ENCODE measurements at places on chromosomes 11 and 22.
A peak's percentile ranks its signal among the peaks of the same experiment; 100 is the strongest.

DNA sequence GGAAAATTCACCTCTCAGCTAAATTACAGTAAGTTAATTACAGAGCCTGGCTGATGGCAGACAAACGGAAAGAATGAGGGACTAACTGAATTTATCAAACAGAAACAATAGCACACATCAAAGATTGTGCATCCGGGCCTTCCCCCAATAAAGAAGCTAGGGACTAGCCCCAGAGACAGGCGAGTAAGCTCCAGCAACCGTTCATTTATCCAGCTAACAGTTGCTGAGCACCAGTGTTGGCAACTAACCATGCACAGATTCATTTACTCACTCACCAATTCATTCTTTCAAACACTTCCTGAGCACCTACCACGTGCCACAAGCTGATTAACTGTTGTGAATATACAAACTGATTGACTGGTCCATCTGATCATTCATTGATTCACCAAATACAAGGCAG, 51.2 kb downstream of the SMCO4 start:
- peaks cover 4% of the 10 kb centered on the region for H3K36me3 ChIP-seq
- no peak for DNase-seq
- H3K4me1 ChIP-seq = peaks cover 8% of the 10 kb centered on the region
- H3K27me3 ChIP-seq = no peaks in the 10 kb centered on the region
- no peak overlapping the region for H3K4me3 ChIP-seq

DNA sequence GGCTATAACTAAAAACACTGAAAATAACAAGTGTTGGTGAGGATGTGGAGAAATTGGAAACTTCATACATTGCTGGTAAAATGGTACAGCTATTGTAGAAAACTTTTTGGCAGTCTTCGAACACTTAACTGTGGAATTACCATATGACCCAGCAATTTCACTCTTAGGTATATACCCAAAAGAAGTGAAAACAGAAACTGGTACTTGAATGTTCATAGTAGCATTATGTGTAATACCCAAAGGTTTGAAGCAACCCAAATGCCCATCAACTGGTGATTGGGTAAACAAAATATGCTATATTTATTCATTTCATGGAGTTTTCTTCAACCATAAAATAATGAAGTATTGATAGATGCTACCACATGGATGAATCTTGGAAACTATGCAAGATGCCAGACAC, 40.8 kb upstream of the FTH1 start:
- H3K4me1 ChIP-seq = peaks cover 7% of the 10 kb centered on the region
- H3K27ac ChIP-seq = no peak overlapping the region
- no peak overlapping the region for H3K4me3 ChIP-seq
- H3K27me3 ChIP-seq = no peaks in the 10 kb centered on the region

- no peak overlapping the region for H3K27ac ChIP-seq
- no peak overlapping the region for H3K4me3 ChIP-seq
- DNase-seq = peak; percentile 9
- peaks cover 44% of the 10 kb centered on the region for H3K27me3 ChIP-seq
Observed at GRCh38 chr11:134510233-134511040, 98.4 kb upstream of the B3GAT1 start.

GRCh38 chr11:120073196-120073595, 64.7 kb downstream of the TRIM29 start:
- H3K27me3 ChIP-seq = no peaks in the 10 kb centered on the region
- H3K4me3 ChIP-seq = no peak overlapping the region
- no peak overlapping the region for H3K27ac ChIP-seq
- H3K4me1 ChIP-seq = peaks cover 24% of the 10 kb centered on the region

GRCh38 chr11:44939673-44940395, 10.8 kb downstream of the TP53I11 start:
- no peak overlapping the region for H3K27ac ChIP-seq
- H3K36me3 ChIP-seq = peaks cover 5% of the 10 kb centered on the region
- H3K27me3 ChIP-seq = no peaks in the 10 kb centered on the region
- no peak overlapping the region for H3K4me3 ChIP-seq
- no peak for DNase-seq

GRCh38 chr11:10622957-10623791, 54.7 kb upstream of the LYVE1 start:
- H3K36me3 ChIP-seq = no peaks in the 10 kb centered on the region
- H3K27ac ChIP-seq = no peak overlapping the region
- no peak overlapping the region for H3K4me3 ChIP-seq
- no peak for DNase-seq

GRCh38 chr11:69439651-69440464, 41.6 kb upstream of the LINC01488 start:
- no peaks in the 10 kb centered on the region for H3K36me3 ChIP-seq
- no peak for DNase-seq
- peaks cover 46% of the 10 kb centered on the region for H3K4me1 ChIP-seq
- H3K4me3 ChIP-seq = no peak overlapping the region
- H3K27ac ChIP-seq = no peak overlapping the region

DNA sequence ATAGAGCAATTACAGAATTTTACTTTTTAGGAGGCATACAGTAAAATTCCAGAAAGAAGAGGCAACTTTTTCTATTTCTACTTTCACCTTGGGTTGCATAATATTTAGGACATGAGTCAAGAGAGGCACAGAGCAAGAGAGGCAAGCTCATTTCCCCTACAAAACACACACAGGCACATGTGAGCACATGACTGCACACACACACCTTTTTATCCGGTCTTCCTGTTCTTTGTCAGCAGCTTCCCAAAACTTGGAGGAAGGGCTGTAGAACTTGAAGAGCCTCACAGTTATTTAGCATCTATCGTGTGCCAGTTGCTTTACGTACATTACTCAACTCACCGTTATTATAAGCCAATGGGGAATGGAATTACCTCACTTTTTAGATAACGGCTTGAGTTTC, 37.8 kb upstream of the CCDC179 start:
- H3K4me1 ChIP-seq = no peaks in the 10 kb centered on the region
- no peak for DNase-seq
- no peak overlapping the region for H3K27ac ChIP-seq
- no peaks in the 10 kb centered on the region for H3K36me3 ChIP-seq

DNA sequence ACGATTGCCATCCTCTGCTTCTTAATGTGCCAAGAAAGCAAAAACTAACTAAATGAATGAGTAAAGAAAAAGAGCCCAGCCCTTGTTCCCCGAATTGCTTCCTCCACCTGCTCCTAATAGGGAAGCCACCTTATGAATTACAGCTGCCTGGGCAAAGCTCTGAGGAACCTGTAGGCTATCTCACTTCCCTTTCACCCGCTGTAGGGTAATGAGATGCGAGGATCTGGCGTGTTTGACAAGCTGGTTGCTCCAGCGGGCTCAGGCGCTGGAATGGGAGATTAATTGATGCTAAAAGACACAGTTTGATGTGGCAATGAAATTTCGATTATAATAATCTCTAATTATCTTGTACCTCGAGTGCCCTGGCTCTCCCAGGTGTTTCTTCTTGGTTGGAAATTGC, 256.4 kb downstream of the NTM start:
- H3K27me3 ChIP-seq = peaks cover 9% of the 10 kb centered on the region
- no peak overlapping the region for H3K27ac ChIP-seq
- no peaks in the 10 kb centered on the region for H3K36me3 ChIP-seq
- no peak for DNase-seq

GRCh38 chr11:110147962-110148709, 54.9 kb downstream of the ZC3H12C start:
- H3K27ac ChIP-seq = no peak overlapping the region
- no peak for DNase-seq
- no peaks in the 10 kb centered on the region for H3K27me3 ChIP-seq

DNA sequence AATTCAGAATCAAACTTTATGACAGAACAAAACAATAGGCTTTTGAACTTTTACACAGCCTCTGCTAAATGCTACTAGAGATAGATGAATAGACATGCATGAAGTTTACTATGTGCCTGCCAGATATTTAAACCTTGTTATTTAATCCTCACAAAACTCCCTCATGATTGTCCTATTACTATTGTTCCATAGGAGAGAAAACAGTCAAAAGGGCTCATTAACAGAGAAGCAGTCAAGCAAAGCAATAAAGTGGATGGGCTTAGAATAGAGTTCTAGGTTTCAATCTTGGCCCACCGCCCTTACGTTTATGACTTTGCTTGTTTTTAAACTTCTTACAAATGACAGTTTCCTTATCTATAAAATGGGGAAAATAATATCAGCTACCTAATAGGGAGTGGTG, 12.9 kb downstream of the CWC15 start:
- H3K4me1 ChIP-seq = no peaks in the 10 kb centered on the region
- no peak for DNase-seq
- H3K4me3 ChIP-seq = no peak overlapping the region
- no peak overlapping the region for H3K27ac ChIP-seq

GRCh38 chr22:40666151-40666848, 13.0 kb upstream of the MCHR1 start:
- no peaks in the 10 kb centered on the region for H3K27me3 ChIP-seq
- H3K4me1 ChIP-seq = peaks cover 18% of the 10 kb centered on the region
- H3K36me3 ChIP-seq = no peaks in the 10 kb centered on the region
- peak overlapping the region; percentile 39 for H3K27ac ChIP-seq

GRCh38 chr11:67632175-67632981, 2.6 kb upstream of the NUDT8 start:
- no peak for DNase-seq
- peaks cover 8% of the 10 kb centered on the region for H3K4me1 ChIP-seq

GRCh38 chr22:25021976-25022711, 69.6 kb downstream of the KIAA1671 start:
- H3K4me1 ChIP-seq = peaks cover 13% of the 10 kb centered on the region
- no peak overlapping the region for H3K27ac ChIP-seq
- H3K36me3 ChIP-seq = peaks cover 3% of the 10 kb centered on the region
- no peak overlapping the region for H3K4me3 ChIP-seq

GRCh38 chr11:112606656-112607055, 346.0 kb upstream of the PLET1 start:
- H3K27ac ChIP-seq = peak overlapping the region; percentile 54
- no peaks in the 10 kb centered on the region for H3K27me3 ChIP-seq
- no peaks in the 10 kb centered on the region for H3K36me3 ChIP-seq
- DNase-seq = no peak
- H3K4me3 ChIP-seq = no peak overlapping the region
- H3K4me1 ChIP-seq = peaks cover 86% of the 10 kb centered on the region

DNA sequence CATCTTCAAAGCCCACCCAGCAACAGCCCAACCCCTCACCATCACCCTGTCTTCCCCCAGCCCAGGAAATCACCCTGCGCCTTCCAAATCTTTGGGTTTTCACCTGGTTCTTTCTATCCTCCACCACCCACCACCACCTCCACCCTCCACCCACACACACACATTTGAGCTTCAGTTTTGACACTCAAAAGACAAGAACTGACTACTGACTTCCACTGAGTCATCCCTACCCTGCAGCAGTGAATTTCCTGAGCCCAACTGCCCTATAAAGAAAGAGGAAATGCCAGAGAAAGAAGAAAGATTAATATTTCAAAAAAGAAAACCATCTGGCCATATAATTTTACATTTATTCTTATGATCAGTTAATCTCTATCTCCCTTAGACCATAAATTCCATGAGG, 137.5 kb downstream of the CHST1 start:
- H3K27ac ChIP-seq = no peak overlapping the region
- DNase-seq = no peak
- no peaks in the 10 kb centered on the region for H3K36me3 ChIP-seq
- H3K4me3 ChIP-seq = no peak overlapping the region
- peaks cover 39% of the 10 kb centered on the region for H3K27me3 ChIP-seq

- DNase-seq = no peak
- peak overlapping the region; percentile 70 for H3K27ac ChIP-seq
- no peaks in the 10 kb centered on the region for H3K27me3 ChIP-seq
- peak overlapping the region; percentile 14 for H3K4me3 ChIP-seq
Observed at GRCh38 chr11:13338019-13338426, 60.4 kb downstream of the BMAL1 start.

GRCh38 chr11:75625991-75626888, 42.6 kb downstream of the MAP6 start:
- no peaks in the 10 kb centered on the region for H3K36me3 ChIP-seq
- H3K4me1 ChIP-seq = peaks cover 13% of the 10 kb centered on the region
- H3K27me3 ChIP-seq = peaks cover 15% of the 10 kb centered on the region

GRCh38 chr11:62817129-62817528, 11.9 kb upstream of the NXF1 start:
- no peak overlapping the region for H3K4me3 ChIP-seq
- no peak for DNase-seq
- no peaks in the 10 kb centered on the region for H3K4me1 ChIP-seq
- H3K27ac ChIP-seq = no peak overlapping the region

GRCh38 chr11:6627762-6628241, 8.6 kb upstream of the TPP1 start:
- H3K4me1 ChIP-seq = no peaks in the 10 kb centered on the region
- peaks cover 42% of the 10 kb centered on the region for H3K36me3 ChIP-seq
- no peak for DNase-seq
- H3K4me3 ChIP-seq = no peak overlapping the region
- H3K27ac ChIP-seq = no peak overlapping the region

DNA sequence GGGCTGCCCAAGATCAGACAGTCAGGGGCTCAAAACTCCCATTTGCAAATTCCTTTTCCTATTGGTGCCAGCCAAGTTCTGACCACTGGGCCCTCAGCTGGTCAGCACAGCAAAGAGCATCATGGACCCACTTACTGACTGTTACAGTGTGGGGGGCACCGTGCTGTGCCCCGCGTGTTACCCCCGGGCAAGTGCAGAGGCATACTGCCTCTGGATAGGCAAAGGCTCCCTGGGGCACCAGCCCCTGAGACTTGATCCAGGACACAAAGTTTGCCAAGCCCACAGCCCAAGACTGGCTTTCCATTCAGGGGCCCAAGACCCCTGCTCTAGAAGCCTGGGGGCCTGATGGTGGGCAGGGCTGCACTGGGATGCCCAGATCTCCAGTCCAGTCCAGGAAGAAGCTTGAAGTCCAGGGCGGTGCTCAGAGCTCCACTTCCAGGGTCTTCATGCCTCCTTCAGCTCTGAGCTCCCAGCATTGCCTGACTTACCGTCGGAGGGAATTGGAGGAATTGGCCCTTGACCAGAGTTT, 6.6 kb downstream of the LRRC32 start:
- peaks cover 12% of the 10 kb centered on the region for H3K4me1 ChIP-seq
- H3K36me3 ChIP-seq = peaks cover 3% of the 10 kb centered on the region
- no peak for DNase-seq
- no peak overlapping the region for H3K27ac ChIP-seq
- H3K27me3 ChIP-seq = no peaks in the 10 kb centered on the region

DNA sequence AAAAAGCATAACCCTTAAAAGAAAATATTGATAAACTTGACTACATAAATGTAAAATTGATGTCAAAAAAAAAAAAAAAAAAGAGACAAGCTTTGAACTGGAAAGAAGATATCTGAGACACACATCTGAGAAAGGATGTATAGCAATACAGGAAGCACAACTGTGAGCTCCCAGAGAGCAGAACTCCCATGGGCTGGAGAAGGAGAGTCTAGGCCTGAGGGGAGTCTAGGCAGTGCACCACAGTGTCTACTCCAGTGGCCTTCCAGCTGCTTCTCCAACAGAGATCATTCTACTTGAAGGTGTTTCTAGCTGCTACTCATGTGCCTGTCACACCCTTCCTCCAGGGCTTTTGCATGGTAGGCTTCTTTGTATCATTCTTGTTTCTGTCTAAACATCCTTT, 54.2 kb upstream of the SYT9 start:
- no peaks in the 10 kb centered on the region for H3K36me3 ChIP-seq
- DNase-seq = no peak
- peaks cover 19% of the 10 kb centered on the region for H3K27me3 ChIP-seq
- no peak overlapping the region for H3K4me3 ChIP-seq
- H3K4me1 ChIP-seq = peaks cover 4% of the 10 kb centered on the region

GRCh38 chr11:120832481-120833238, 191.2 kb upstream of the TBCEL start:
- H3K27ac ChIP-seq = no peak overlapping the region
- peaks cover 21% of the 10 kb centered on the region for H3K4me1 ChIP-seq

GRCh38 chr11:84372381-84372950, 1086.3 kb upstream of the CCDC90B start:
- H3K27me3 ChIP-seq = no peaks in the 10 kb centered on the region
- no peak overlapping the region for H3K27ac ChIP-seq
- H3K36me3 ChIP-seq = no peaks in the 10 kb centered on the region
- no peak overlapping the region for H3K4me3 ChIP-seq
- peaks cover 7% of the 10 kb centered on the region for H3K4me1 ChIP-seq
- DNase-seq = no peak

Measured in mesothelial cell of epicardium (in vitro differentiated cells).